Non-pigmented ciliary epithelial cell (primary cell): ENCODE measurements at places on chromosomes 7 and 10.
A peak's percentile ranks its signal among the peaks of the same experiment; 100 is the strongest.

DNA sequence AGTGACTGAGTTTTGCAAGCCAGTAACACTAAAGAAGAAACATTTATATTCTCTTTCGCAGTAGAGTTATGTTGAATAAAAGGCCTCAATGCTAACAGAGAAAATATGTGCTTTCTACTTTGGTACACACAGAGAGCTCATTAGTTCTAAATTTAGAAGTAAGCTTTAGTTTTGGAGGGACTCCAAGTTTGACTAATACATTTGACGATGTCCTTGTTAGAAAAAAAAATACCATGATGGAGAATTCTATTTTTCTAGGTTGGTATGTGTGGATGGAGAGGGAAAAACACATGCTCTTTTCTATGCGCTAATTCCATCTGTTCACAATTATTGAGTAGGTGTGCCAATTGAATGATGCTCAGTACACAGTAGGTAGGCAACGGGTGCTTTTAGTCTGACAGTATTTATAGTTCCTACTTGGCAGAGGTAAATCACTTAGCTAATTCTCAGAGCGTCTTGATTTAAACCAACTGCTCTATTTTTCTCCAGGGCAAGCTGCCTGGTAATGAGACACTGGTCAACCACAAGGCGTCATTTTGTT, 327.2 kb upstream of the AKR1E2 start:
- DNase-seq: peak; percentile 70

GRCh38 chr10:18378766-18379165, 238.5 kb downstream of the CACNB2 start:
- DNase-seq: no peak

DNA sequence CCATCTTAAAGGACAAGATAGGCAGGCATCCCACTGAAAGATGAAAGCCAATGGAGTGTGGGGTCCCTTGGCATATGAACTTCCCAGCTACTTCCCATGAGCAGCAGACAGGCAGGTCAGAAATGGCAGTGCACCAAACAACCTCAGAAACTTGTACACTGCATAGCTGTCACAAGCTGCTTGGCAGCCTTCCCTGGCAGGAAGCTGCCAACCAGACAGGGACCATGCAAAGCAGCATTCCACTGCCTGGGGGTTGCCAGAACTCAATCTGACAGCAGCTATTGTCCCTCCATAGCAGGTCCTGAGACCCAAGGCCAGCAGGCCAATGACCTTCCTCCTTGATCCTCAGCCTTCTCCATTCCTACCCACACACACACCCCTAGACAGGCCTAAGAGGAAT, 139.5 kb downstream of the PLCE1 start:
- DNase-seq: no peak

DNA sequence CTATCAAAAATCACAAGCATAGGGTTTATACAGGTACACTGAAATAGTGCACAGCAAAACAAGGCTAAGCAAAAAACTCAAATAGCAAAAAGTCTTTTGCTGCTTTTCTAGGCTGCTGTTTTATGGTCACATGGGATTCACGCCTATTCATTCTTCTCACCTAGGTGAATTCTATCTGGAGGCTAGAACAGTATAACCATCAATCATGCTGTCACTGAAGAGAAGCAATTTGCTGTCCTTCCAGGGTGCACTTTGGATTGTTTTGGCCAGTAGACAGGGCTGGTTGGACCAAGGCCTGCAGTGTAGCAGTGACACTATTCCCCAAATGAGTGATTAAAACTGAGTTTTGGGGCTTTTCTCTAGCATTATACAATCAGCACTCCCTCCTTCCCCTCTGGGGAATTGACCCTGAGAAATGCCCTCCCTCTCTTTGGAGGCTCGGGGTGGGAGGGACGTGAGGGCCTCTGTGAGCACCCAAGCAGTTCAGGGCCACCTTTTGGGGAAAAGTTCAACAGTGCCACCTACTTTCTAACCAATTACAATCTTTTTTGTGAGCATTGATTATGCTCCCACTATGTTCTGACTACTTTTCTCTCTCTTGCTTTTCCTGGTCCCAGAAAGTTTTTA, 16.2 kb upstream of the SND1 start:
- no peak for DNase-seq

DNA sequence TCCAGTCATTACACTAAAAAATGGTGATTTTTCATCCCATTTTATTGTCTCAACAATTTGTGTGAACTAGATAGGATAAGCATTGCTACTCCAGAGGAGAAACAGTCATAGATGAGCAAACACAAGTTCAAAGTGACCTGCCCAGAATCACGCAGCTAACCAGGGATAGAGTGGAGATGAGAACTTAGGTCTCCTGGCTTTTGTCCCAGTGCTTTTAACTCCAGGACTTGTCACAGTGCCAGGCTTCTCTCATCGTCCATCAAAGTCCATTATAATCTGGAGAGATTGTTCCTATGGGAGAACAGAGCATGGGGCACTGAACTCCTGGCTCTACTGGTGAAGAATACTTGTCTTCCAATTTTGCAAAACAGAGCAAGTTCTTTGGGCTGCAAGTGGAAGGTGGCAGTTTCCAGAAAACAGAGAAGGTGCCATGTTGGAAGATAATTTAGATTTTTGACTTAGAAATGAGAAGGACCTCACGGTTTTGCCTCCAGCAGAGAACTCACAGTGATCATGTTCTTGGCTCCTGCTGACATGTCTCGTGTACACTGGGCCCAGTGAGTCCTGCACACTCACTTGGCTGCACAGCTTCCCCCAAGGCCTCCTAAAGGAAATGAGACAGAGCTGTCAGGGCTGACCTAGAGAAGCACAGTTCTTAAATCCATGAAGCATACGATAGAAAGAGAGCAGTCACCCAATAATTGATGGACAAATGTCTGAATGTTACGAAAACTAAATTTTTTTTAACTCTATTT, 322.9 kb upstream of the NRP1 start:
- no peak for DNase-seq

- DNase-seq: no peak
Observed at GRCh38 chr10:122733931-122734665, 34.5 kb upstream of the C10orf120 start.

DNA sequence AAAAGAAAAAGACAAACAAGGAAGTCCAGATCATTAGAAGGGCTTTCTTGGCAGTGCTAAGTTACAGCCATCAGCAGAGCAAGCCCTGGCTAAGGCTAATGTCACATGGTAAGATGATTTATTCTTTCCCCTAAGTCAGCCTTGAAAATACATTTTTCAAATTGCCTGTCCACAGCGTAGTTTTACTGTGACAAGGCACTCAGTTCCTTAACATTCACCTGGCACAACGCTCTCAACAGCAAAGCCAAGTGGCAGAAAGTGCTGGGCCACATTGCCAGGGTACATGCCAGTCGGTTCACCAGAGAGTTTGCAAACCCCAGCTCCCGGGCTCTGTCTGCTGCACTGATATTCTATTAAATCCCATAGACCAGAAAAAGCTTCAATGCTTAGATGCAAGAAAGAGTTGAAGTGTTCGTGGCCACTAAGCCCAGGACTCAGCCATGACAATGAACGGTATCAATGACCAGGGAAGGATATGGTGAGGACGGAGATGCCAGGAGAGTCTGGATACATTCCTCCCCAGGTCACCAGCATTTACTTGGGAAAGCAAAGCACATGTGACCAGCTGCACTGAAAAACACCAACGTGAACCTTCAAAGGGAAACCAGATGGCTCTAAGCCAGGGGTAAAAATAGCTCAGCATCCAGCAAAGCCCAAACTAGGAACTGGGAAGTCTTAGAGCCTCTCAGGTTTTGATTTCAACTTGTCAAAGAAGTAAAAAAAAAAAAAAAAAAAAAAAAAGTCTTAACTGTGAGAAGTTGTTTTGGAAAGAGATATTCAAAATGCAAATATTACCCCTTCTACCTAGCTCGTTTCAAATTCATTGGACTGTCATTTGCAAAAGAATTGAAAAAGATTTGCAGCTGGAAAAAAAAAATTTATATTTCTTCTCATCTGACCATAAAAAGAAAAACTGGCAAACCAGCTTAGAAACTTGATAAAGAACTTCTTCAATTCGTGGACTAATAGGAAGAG, 23.9 kb upstream of the MPP7 start:
- peak; percentile 74 for DNase-seq

- DNase-seq: no peak
Observed at GRCh38 chr7:2068693-2069471, 163.9 kb downstream of the MAD1L1 start.

- DNase-seq: no peak
Observed at GRCh38 chr7:27199849-27200760, at the start of gene HOXA13. Gene HOXA13, minus strand, starts transcription at chr7:27200091. Its CDS starts 14 bp downstream, at chr7:27200077.

- DNase-seq: no peak
Observed at GRCh38 chr7:51060536-51060935, 256.1 kb downstream of the COBL start.

GRCh38 chr7:158704524-158705233, at the start of gene NCAPG2:
Gene NCAPG2, minus strand, starts transcription at chr7:158704804. Its CDS starts 2,905 bp downstream, at chr7:158701899.
- peak; percentile 70 for DNase-seq

GRCh38 chr10:117107238-117107637, 30.8 kb downstream of the VAX1 start:
- no peak for DNase-seq

DNA sequence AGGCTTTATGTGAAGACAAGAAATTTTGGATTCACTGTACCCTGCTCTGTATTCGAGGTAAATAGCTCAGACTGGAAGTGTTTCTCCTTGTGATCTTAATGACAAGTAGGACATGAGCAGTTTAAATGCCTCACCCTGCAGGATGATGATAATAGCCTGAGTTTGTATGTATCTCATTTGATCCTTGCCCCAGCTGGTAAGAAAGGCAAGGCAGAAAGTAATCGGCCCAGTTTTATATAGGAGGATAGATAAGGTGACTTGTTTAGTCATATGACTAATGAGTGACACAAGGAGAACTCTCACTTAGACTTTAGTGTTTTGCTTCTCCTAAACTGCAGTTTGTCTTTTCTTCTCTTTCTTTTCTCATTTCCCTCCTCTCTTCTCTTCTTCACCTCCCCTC, 372.6 kb downstream of the PHF14 start:
- DNase-seq: no peak

GRCh38 chr7:137003566-137003965, 135.1 kb downstream of the CHRM2 start:
- DNase-seq: no peak

GRCh38 chr10:126373972-126374371, 14.3 kb downstream of the ADAM12 start:
- DNase-seq: no peak

- no peak for DNase-seq
Observed at GRCh38 chr10:34386921-34387320, 428.2 kb downstream of the PARD3 start.

DNA sequence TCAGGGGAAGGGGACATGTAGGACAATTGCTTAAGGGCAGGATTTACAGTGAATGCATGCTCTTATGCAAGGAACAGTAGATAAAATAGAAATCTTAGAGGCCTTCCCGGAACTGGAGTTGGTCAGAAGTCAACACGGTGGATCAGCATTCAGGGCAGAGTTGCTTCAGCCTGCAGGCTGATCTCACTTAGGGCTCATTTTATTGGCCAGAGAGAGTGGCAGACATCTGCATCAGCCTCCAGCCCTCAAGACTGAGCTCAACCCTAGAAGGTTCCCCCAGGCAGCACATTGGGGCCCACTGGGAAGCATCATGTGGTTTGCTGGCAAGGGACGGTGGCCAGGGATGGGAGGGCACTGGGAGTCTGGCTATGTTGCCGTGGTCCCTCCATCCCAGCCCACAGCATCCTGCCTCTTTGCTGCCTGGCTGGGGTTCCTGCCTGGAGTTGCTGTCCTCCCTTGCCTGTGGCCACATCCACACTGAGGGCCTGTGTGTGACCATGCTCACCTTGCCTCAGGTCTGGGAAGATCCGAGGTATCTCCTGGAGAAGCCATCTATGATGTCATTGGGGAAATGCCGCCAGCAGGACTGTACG, 13.0 kb downstream of the SCART1 start:
- DNase-seq: no peak

DNA sequence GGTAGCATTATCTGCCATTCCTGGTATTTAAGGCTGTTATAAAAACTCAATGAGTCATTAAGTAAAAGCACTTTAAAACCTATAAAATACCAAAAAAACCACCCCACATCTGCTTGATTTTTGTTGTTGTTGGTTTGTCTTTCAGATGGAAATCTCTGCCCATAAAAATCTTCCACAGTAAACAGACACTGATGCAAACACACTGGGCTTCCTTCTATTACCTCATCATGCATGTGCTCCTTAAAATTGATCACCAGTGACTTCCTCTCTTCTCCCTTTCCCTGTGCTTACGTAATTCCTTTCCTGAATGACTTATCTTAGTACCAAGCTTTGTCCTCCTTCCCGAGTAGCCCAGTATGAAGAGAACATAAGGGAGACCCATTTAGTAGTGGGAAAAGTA, 167.2 kb downstream of the EVX1 start:
- DNase-seq: no peak

GRCh38 chr10:49243610-49244283, 55.2 kb upstream of the C10orf71 start:
- DNase-seq: no peak

DNA sequence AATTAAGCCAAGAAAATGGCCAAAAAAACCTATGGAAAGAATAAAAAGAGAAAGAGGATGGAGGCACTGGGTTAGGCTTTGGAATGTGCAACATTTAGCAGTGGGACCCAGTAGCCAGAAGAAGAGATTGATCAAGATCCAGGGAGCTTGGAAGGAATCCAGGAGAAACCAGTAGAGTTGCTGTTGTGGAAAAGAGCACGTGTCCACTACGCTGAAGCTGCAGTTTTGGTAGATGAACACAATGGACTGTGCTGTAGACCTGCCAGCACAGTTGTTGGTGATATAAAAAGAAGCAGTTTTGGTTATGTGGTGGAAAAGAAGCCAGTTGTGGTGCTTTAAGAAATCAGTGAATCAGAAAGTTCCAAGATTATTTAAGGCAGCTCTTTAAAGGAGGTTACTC, 802.2 kb upstream of the POM121L12 start:
- DNase-seq: no peak

GRCh38 chr7:6385110-6385781, 62.5 kb downstream of the DAGLB start:
- DNase-seq: peak; percentile 88

DNA sequence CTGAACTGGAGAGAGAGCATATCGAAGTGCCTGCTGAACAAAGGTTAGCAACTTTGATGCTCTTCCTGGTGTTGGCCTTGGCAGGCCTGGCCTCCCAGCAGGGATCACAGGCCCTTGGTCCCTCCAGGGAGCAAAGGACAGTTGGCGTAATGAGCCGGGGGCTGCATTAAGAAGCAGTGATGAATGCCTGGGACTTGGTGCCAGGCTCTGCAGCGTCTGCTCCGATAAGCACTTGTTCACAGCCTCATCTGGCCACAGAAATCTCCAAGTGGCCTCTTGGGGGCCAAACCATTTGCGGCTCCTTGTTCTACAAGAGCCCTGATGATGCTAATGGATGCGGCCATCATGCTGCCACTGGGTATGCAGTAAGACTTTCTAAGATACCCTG, 31.8 kb downstream of the CRHR2 start:
- no peak for DNase-seq

DNA sequence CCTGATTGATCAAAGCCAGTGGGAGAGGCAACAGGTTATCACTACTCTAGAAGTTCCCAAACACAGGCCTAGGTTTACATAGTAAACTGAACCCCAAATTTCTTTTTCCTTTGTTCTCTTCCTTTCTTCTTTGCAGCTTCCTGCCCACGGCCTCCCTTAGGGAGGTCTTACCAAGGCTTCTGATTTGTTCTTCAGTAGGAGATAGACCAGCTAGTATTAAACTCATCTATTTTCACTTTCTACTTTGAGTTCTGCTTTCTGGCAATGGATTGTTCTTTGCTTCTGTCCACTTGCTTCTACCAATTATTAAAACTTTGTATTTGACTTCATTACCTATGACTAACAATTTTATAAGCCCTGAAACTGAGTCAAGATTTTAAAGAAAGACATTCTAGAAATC, 251.2 kb upstream of the FZD1 start:
- DNase-seq: no peak
